HCT116 (cell line): ENCODE measurements at places on chromosomes 2 and 18.

- no peak overlapping the region for H3K4me3 ChIP-seq
- no peak for DNase-seq
- peaks cover 16% of the 10 kb centered on the region; the same call in 1 of the 2 replicates for H3K4me1 ChIP-seq
Observed at GRCh38 chr18:50190236-50190635, 4.7 kb downstream of the MYO5B start.

GRCh38 chr2:151381266-151381665 is 23.9 kb downstream of the TNFAIP6 start:
- DNase-seq, result no peak
- H3K4me1 ChIP-seq, result no peaks in the 10 kb centered on the region
- no peak overlapping the region for H3K27ac ChIP-seq
- H3K36me3 ChIP-seq, result no peaks in the 10 kb centered on the region
- no peaks in the 10 kb centered on the region for H3K27me3 ChIP-seq
- H3K4me3 ChIP-seq, result no peak overlapping the region

DNA sequence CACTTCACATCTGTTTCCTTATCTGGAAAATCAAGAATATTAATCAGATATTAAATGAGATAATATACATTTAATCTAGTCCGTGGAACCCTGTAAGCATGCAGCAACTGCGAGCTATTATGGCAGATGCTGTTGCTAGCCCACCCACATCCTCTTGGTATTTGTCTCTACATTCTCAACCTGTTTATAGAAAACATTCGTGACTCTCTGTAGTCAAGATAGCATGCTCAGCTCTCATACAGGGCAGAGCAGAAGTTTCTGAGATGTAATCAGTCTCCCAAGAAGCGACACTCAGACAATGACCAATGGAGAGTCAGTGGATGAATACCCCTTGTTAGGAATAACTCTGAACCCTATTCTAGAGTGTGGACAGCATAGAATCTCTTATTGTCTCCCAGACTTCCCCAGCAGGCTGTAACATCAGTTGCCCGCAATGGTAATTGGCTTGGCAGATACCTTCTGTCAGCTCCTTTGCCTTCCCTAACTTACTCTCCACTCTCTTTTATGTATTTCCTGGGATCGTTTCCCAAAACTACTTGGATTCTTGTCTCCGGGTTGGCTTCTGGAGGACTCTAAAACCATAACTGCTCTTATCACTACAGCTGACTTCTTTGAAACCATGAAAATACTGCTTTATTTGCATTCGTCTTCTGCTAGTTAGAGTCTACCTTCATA is 400.7 kb upstream of the TNP1 start:
- no peaks in the 10 kb centered on the region for H3K4me1 ChIP-seq
- H3K27ac ChIP-seq, result no peak overlapping the region
- DNase-seq, result no peak

GRCh38 chr2:229884775-229885699 is 36.8 kb downstream of the TRIP12 start:
- no peak overlapping the region for H3K4me3 ChIP-seq
- no peaks in the 10 kb centered on the region for H3K36me3 ChIP-seq
- no peaks in the 10 kb centered on the region for H3K27me3 ChIP-seq
- H3K4me1 ChIP-seq, result peaks cover 6% of the 10 kb centered on the region; the same call in 1 of the 2 replicates
- no peak for DNase-seq
- H3K27ac ChIP-seq, result no peak overlapping the region

DNA sequence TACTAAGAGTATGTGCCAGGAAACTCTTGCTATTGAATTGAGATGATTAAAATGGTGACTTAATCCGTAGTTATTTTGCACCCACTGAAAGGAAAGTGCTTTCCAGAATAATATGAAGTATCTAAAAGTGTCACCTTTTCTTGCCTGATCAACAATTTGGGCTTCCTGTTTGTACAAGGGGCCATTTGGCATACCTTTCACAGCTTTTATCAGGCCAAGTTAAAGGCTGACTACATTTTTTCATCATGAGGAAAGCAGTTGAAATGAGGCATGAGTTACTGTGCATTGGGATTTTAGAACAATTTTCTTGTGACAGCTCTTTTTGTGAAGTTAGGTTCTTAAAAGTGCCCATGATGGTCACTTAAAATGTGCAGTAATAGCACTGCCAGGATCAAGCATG is 11.2 kb downstream of the TSN start:
- no peaks in the 10 kb centered on the region for H3K27me3 ChIP-seq
- H3K27ac ChIP-seq, result no peak overlapping the region
- peaks cover 18% of the 10 kb centered on the region; the same call in 1 of the 2 replicates for H3K36me3 ChIP-seq
- H3K4me1 ChIP-seq, result no peaks in the 10 kb centered on the region

DNA sequence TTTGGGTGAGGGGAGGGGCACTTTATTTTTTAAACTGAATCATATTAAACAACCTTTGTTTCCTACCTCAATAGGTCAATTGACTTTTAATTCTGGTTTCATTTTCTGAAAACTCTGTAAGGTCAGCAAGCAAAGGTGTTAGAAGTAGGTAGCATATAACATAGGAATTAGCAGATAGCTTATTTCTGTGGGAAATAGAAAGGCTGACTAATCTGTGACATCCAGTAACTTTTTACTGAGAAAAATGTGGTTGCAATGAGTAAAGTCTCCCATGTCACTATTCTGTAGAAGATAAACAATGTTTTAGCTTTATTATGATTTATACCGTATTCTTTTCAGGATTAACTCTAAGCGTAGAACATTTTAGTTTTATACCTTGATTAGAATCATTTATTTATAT is 240.4 kb downstream of the PLCL1 start:
- no peak overlapping the region for H3K4me3 ChIP-seq
- no peaks in the 10 kb centered on the region for H3K4me1 ChIP-seq
- H3K27ac ChIP-seq, result no peak overlapping the region
- DNase-seq, result no peak
- H3K36me3 ChIP-seq, result no peaks in the 10 kb centered on the region
- peaks cover 35% of the 10 kb centered on the region for H3K27me3 ChIP-seq

- H3K36me3 ChIP-seq, result no peaks in the 10 kb centered on the region
- no peaks in the 10 kb centered on the region for H3K4me1 ChIP-seq
- H3K27me3 ChIP-seq, result no peaks in the 10 kb centered on the region
- H3K4me3 ChIP-seq, result no peak overlapping the region
- no peak for DNase-seq
- no peak overlapping the region for H3K27ac ChIP-seq
Observed at GRCh38 chr2:213627054-213627710, 342.9 kb downstream of the SPAG16 start.

- H3K4me1 ChIP-seq, result peaks cover 77% of the 10 kb centered on the region
- H3K36me3 ChIP-seq, result no peaks in the 10 kb centered on the region
- peak; percentile 67 for DNase-seq
- H3K27me3 ChIP-seq, result no peaks in the 10 kb centered on the region
- H3K4me3 ChIP-seq, result no peak overlapping the region
Observed at GRCh38 chr18:59957957-59958356, 58.2 kb downstream of the PMAIP1 start.

- H3K4me3 ChIP-seq, result peak overlapping the region; percentile 34
- peaks cover 43% of the 10 kb centered on the region for H3K4me1 ChIP-seq
- H3K36me3 ChIP-seq, result peaks cover 37% of the 10 kb centered on the region
- DNase-seq, result no peak
- H3K27ac ChIP-seq, result peak overlapping the region; percentile 88
- H3K27me3 ChIP-seq, result no peaks in the 10 kb centered on the region
Observed at GRCh38 chr2:230794497-230794896, 70.2 kb upstream of the ITM2C start.

DNA sequence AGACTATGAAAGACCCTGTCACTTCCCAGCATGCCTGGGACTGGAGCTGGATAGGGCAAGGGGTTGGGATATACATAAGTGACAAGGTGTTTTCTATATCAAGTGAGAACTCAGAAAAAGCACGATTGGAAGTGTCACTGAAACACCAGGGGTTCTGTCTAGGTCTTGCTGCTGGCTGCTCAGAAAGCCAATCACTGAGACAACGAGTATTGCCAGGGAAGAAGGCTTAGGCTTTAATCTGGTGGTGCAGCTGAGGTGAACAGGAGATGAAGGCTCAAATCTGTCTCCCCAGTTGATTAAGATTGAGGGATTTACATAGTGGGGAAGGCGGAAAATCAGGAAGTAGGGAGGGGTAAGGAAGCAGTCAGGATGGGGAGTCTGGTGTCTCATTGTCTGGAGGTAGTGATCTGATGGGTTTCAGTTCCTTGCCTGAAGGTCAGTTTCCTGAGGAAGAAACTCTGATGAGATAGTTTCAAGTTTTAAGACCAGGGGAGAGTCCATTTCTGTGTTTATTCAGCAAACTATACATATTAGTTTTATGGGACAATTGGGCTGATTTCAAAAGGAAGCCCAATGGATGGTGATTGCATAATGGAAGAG is 3.5 kb upstream of the C2orf74 start:
- H3K27ac ChIP-seq, result no peak overlapping the region
- H3K4me1 ChIP-seq, result no peaks in the 10 kb centered on the region
- DNase-seq, result no peak
- H3K27me3 ChIP-seq, result no peaks in the 10 kb centered on the region
- H3K36me3 ChIP-seq, result no peaks in the 10 kb centered on the region

DNA sequence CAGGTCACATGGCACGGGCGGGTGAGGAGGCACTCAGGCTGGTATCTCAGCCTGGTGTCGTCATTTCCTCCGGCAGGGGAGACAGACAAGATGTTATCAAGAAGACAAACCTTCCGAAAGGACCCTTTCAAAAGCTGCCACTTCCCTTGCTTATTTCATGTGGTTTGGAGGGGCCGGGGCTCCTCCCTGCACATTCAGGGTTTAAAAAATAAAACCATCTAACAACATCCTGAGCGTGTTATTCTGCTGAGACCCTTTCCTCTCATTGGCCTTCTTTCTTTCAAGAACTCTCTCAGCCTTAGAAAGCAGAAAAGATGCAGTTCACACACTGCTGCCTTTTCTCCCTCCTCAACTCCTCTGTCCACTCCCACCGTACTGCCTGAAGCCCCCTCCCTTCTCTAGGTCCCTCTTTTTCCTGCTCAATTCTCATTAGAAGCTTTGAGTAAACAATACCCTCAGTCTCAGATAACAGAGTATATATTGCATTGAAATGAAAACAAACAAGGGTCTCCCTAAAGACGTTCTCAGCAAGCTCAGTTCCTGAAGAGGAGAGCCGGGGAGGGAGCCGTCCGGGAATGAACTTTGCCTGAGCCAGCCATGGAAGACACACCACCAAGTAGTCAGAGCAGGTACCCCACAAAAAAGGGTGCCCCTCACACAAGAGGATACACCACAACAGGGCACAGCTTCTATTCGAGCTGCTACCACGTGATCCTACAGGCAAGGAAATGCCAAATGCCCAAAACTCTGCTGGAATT is 9.7 kb downstream of the SMAD7 start:
- no peak overlapping the region for H3K27ac ChIP-seq
- peaks cover 25% of the 10 kb centered on the region; the same call in 1 of the 2 replicates for H3K27me3 ChIP-seq
- DNase-seq, result no peak
- peaks cover 97% of the 10 kb centered on the region for H3K4me1 ChIP-seq

GRCh38 chr2:218582076-218582475 is 13.4 kb downstream of the CNOT9 start:
- H3K36me3 ChIP-seq, result peaks cover 27% of the 10 kb centered on the region
- H3K4me1 ChIP-seq, result no peaks in the 10 kb centered on the region
- no peak overlapping the region for H3K27ac ChIP-seq
- H3K27me3 ChIP-seq, result no peaks in the 10 kb centered on the region

- peaks cover 1% of the 10 kb centered on the region; the same call in 1 of the 2 replicates for H3K4me1 ChIP-seq
- no peaks in the 10 kb centered on the region for H3K36me3 ChIP-seq
- no peaks in the 10 kb centered on the region for H3K27me3 ChIP-seq
Observed at GRCh38 chr2:127631997-127632581, 13.9 kb upstream of the GPR17 start.

DNA sequence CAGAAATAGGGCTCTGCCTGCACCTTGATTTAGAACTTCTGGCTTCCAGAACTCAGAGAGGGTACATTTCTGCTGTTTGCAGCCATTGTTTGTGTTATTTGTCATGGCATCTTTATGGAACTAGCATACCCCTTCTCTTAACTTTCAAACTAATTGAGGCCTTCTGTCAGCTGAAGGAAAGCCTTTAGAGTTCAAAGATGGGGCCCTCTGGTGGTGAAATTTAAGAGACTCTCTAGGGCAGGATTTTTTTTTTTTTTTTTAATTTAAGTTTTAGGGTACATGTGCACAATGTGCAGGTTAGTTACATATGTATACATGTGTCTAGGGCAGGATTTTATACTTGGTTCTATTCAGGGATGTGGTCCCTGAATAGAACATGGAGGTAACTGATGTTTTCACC is 260.6 kb upstream of the LINC00305 start:
- no peak overlapping the region for H3K27ac ChIP-seq
- no peaks in the 10 kb centered on the region for H3K4me1 ChIP-seq
- H3K27me3 ChIP-seq, result no peaks in the 10 kb centered on the region
- H3K36me3 ChIP-seq, result no peaks in the 10 kb centered on the region
- no peak for DNase-seq

GRCh38 chr2:217614498-217614897 is 388.3 kb downstream of the TNS1 start:
- H3K27ac ChIP-seq, result no peak overlapping the region
- peaks cover 38% of the 10 kb centered on the region for H3K27me3 ChIP-seq
- H3K4me3 ChIP-seq, result no peak overlapping the region
- H3K4me1 ChIP-seq, result no peaks in the 10 kb centered on the region
- DNase-seq, result no peak
- H3K36me3 ChIP-seq, result no peaks in the 10 kb centered on the region

DNA sequence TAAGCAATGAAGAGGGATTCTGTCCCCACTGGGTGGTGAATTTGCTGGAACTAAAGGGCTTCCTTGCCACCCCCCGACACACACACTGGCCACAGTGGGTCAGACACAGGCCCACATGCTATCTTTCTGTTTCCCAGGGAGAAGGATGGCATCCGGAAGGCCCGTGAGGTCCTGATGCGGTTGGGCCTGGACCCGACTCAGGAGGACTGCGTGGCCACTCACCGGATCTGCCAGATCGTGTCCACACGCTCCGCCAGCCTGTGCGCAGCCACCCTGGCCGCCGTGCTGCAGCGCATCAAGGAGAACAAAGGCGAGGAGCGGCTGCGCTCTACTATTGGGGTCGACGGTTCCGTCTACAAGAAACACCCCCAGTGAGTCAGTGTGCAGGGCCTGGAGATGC is 44.6 kb downstream of the HK2 start:
- no peaks in the 10 kb centered on the region for H3K27me3 ChIP-seq
- H3K4me3 ChIP-seq, result no peak overlapping the region
- no peaks in the 10 kb centered on the region for H3K4me1 ChIP-seq

DNA sequence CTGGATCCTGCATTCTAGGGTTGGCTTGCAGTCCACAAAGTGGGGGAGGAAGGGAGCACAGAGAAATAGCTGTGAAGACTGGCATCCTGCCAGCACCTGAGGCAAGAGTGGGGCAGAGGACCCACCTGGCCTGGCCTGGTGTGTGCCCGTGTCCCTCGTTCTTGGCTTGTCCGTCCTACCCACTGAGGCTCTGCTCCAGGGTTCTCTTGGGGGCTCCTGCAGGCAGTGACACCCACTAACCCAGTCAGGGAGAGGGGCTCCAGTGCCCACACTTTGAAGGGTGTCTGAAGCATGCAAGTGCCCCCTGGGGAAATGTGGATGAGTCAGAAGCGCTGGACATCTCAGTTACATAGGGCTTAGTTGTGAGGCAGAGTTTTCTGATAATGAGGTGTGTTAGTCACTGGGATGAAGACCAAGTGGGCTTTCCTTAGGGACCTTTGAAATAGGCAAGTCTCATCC is 79.4 kb downstream of the SLC4A3 start:
- peak overlapping the region; percentile 98 for H3K27ac ChIP-seq
- peak; percentile 87 for DNase-seq
- peaks cover 75% of the 10 kb centered on the region for H3K4me1 ChIP-seq
- H3K36me3 ChIP-seq, result peaks cover 37% of the 10 kb centered on the region
- H3K27me3 ChIP-seq, result no peaks in the 10 kb centered on the region
